Foreskin fibroblast (primary cell): ENCODE measurements at places on chromosomes 16 and 17.
A peak's percentile ranks its signal among the peaks of the same experiment; 100 is the strongest.

- DNase-seq = no peak
Measured at GRCh38 chr17:47975189-47975822, 4.4 kb downstream of the CDK5RAP3 start.

- no peak for DNase-seq
Measured at GRCh38 chr17:46883871-46884520, 32.6 kb downstream of the WNT9B start.

- DNase-seq = no peak
Measured at GRCh38 chr17:4771519-4772234, at the start of gene TM4SF5. Gene TM4SF5 (plus strand): TSS chr17:4771886. CDS start chr17:4771923, 37 bp downstream.

DNA sequence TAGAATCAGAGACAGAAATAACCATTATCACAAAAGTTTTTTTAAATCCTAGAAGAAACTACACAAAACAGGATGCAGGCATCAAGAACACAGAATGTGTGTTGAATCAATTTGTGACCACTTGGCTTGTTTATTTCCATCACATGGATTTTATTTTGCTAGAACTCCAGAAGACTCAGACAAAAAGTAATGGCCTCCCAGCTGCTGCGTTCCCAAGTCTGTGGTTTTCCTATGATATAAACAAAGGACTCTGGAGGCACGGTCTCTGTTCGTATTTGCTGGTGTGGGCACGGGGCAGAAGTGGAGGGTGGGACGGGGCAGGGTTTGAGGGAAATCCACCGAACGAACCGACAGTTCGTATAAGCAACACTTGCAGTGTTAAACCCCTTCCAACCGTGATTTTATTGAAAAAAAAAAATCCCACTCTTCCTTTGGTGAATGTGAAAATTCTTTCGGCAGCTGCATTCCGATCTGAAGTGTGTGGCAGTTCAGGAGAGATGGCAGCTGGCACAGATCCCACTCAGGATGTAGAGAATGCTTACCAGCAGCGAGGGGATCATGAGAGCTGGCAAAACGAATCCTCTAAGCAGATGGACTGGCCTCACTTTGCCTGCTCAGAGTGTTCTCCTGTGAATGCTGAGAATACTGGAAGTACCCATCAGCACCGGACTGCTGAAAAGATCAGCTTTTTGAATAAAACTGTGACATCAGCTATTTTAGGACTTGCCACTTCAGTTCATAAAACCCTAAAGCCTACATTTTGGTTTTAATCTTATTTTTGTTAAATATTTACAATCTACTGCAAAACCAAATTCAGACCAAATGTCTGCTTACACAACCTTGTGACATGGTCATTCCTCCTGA is 165.2 kb downstream of the VPS53 start:
- peak; percentile 78 for DNase-seq
